Left renal cortex interstitium (tissue), 4 donors: ENCODE measurements at places on chromosomes 3 and 15.

GRCh38 chr3:98518816-98519215 is 3.9 kb downstream of the CLDND1 start:
- DNase-seq = no peak

DNA sequence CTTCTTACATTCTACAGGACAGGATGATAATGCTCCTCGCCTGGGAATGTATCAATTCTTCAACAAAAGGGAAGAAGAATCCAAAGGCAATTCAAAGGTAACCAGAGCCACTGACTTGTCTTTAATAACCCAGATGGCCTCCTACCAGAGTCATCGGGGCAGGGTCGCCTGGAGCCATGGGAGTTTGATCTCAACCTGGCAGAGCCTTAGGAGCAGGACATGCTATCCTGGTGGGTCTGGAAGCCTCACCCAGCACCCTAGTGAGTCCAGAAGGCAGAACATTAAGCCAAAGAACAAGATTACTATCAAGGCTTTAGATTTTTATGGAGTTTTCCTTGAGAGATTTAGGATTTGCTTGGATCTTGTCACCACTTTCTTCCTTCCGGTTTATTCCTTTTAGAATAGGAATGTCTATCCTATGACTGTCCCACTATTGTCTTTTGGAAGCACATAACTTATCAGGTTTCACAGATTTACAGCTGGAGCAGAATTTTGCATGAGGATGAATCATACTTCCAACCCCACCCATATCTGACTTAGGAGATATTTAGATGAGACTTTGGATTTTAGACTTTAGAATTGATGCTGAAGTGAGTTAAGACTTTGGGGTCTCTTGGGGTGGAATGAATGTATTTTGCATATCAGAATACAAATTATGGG is 330.3 kb upstream of the GOLIM4 start:
- DNase-seq = no peak

GRCh38 chr15:88913850-88914169 is 631 bp upstream of the MFGE8 start:
- DNase-seq = no peak

GRCh38 chr3:114691871-114692270 is 398.0 kb downstream of the TIGIT start:
- DNase-seq = no peak

DNA sequence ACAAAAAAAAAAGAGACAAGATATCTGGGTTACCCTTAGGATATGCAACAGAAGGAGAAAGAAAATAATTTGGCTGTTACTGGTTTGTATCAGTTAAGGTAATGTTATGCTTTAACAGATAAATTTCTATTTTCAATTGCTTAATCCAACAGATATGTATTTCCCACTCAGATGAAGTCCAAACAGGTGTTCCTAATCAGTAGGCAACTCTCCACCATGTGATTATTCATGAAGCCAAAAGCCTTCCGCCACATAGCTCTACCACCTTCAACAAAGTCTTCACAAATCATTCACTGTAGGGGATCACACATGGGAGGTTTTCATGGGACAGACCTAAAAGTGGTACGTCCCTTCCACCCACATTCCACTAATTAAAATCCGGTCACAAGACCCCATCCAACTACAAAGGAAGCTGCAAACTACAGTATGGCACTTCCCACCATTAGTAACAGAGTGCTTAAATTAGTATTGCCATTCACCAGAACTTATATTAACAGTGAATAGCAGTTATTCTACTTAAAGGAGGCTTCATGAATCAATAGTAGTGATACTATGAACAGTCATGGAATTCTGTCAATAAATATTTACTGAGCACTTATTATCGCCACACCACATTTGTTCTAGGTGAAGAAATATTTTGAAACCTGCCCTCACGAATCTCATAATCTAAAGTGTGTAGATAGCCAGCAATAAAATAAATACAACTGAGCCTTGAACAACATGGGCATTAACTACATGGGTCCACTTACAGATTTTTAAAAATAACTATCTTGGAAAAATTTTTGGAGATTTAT is 66.5 kb downstream of the SFMBT1 start:
- DNase-seq = no peak

- no peak for DNase-seq
Measured at GRCh38 chr15:94258246-94258645, 26.9 kb downstream of the MCTP2 start.

DNA sequence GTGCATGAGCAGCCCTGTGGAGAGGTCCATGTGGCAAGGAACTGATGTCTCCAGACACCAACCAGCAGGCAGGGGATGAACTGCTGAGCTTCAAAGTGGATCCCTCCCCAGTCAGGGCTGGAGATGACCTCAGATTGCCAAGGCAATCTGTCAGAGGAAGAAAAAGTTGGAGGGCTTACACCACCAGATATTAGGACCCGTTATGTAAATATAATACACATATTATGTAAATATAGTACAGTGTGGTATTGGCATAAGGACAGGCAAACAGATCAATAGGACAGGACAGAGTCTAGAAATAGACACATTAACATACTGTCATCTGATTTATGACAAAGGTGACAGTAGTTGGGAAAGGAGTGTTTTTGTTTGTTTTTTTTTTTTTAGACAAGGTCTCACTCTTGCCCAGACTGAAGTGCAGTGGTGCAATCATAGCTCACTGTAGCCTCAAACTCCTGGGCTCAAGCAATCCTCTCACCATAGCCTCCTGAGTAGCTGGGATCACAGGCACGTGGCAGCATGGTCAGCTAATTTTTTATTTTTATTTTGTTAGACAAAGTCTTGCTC is 18.0 kb upstream of the RAB7A start:
- DNase-seq = no peak
